ENCODE measurements at places on chromosomes 2 and 18. TPM values are rescaled to one million over a fixed set of nuclear protein-coding genes. Genes with fewer than 3 reads are reported as not detected.

The TAF4B gene
- 2.8 TPM for total RNA-seq

The IMPACT gene
- 29.0 TPM for total RNA-seq

The NCKAP5 gene
- total RNA-seq, result not detected

The RNU2-63P gene
- 3.9 TPM for total RNA-seq

The CNGA3 gene
- total RNA-seq, result not detected

Measured in PC-9 (cell line).